ENCODE measurements at places on chromosomes 1 and 21.

- no peak for DNase-seq
Measured at GRCh38 chr1:30765556-30766434, 8.2 kb upstream of the LAPTM5 start.

DNA sequence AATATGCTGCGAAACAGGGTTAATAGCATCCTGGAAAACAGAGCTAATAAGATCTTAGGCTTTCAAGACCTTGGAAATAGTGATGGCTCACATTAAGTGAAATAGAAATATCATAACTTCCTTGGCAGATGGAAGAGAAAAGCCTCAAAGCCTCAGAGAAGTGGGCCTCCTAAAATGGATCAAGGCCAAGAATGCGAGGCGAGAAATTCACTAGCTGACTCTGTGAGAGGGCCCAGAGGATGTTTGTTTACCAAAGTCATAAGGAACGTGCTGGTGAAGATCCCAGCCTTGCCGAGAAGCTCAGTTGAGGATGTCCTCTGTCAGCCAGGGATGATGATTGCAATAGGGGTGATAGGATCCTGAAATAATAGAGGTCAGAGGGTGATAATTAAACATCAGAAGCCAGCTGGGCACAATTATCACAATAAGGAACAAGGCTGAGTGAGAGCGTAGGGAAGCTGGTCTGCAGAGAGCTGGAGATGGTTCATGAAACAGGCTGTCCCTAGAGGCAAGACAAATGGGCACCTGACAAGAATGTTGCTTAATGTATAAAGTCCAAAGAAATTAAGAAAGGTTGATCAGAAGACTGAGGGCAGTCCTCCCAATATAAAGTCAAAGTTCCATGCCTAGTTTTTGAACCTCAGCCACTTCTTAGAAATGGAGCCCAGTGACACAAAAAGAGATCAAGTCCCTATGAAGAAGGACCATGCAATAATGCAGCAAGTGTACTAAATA, 101.7 kb upstream of the COG2 start:
- no peak for DNase-seq

GRCh38 chr1:218164930-218165700, 120.0 kb upstream of the RRP15 start:
- peak; percentile 84 for DNase-seq

GRCh38 chr1:223776826-223777454, 64.6 kb downstream of the CAPN2 start:
- DNase-seq, result no peak

DNA sequence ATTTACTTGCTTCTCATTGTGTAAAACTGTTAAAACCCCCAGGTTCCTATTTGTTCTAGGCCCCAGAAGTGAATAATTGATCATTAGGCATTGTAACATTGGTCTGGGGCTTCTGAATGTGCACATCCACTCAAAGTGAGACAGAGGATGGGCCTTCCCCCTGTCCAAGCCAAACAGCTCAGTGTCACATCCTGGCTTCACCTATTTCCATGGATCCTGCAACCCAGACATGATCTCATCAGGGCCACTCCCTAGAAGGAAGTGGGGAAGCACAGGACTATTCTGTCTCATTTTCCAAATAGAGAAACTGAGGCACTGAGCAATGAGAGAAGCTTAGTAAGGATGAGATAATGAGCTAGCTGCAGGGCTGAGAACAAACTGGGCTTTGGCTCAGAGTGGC, 47.4 kb upstream of the TSPAN2 start:
- no peak for DNase-seq

DNA sequence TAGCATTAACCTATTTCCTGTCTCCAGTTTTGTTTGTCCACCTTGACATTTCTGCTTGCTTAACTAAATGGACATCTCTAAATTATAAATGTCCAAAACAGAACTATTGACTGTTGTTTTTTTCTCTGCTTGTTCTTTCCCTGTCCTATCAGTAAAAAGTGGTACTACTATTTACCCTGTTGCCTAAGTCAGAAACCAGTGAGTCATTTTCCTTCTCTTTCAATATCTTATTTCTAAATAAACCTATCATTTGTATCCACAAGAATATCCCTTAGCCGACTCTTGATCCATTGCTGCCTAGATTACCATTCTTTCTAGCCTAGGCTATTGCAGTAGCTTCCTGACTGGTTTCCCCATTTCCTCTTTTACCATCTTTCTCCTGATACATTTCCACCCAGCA, 22.5 kb downstream of the MIER1 start:
- no peak for DNase-seq

DNA sequence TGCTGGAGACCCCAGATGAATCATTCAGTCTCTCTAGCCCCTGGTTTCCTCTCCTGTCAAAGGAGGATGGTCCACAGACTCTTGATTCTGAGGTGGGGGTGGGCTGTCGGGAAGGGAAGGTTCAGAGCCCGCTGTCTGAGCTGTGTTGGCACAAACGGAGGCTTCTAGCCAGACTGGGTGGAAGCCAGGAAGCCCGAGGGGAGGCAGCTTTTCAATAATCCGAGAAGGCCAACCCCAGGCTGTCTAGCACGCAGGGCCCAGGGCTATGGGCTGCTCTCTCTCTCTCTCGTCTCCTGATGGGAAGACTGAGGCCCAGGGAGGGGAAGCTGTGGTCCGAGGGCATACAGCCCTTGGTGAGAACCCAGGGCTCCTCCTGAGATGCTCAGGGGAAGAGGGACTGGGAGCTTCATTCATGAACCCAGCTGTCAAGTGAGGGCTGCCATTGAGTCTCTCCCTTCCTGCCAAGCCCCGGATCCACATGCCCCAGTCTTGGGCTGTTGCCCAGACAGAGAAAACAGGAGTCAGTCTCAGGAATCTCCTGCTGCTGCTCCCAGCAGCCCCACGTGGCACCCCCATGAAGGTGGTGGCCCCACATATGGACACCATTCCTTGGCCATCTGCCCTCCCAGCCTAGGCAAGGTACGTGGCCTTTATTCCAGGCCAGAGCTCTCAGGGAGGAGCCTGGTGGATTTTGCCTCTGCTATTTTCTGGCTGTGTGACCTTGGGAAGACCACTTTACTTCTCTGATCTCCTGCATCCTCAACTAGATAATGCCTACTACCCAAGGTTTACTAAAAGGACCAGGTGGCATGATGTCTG, 44.4 kb downstream of the RAP1GAP start:
- DNase-seq, result no peak

DNA sequence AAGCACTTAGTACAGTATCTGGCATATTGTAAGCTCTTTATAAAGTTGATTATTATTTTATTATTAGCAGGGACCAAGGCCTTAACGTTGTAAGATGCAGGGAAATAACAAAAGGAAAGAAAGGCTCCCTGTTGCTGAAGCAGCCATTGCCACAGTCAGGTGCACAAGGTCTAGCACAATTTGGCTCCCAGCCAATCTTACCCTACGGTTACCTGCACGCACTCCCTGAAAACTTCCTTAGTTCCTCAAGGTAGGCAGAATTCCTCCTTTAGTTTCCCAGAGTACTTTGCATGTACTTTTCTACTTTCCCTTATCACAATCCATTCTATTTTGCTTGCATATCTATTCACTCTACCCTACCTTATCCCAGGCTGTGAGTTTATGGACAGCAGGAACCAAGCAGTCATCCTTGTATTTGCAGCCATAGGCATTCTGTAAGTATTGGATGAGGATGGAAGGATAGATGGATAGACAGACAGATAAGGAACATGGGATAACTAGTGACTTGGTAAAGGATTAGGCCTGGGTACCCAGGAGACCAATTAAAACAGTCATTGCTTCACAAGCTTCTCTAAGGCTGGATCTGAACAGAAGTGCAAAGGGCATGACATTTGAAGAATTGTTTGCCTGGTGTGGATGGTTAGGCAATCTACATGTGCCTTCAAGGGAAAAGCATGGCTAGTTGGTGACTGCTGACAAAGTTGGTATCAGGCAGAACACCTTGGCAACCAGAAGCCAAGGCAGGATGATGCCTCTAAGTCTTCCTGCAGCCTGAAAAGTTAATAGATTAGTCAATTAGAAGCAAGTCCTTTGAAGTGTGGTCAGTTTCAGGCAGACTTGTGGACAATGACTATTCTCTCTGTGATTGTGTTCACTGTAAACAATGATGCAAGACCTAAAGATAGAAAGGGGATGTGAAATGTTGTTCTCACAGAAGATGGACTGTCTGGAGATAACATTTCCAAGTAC, 20.8 kb upstream of the JAK1 start:
- DNase-seq, result no peak

GRCh38 chr1:110249256-110249655, 39.1 kb downstream of the KCNC4 start:
- no peak for DNase-seq

- peak; percentile 90 for DNase-seq
Measured at GRCh38 chr1:207868774-207869721, 41.9 kb downstream of the CD34 start.

- no peak for DNase-seq
Measured at GRCh38 chr1:63475761-63476160, 47.3 kb downstream of the ITGB3BP start.

Data from H1 (cell line).